ENCODE measurements at places on chromosomes 12 and 14. TPM values are rescaled to one million over a fixed set of nuclear protein-coding genes. Genes with fewer than 3 reads are reported as not detected.

The KRT71 gene
- not detected for total RNA-seq

The RNF212B gene
- total RNA-seq: not detected

The TAS2R46 gene
- total RNA-seq: 1.1 TPM

The ETFBKMT gene
- total RNA-seq: 2.6 TPM

The PTPN21 gene
- 10.3 TPM for total RNA-seq

The CCDC177 gene
- total RNA-seq: not detected

All from aortic smooth muscle cell (primary cell).